ENCODE measurements at places on chromosomes 13 and 19.

DNA sequence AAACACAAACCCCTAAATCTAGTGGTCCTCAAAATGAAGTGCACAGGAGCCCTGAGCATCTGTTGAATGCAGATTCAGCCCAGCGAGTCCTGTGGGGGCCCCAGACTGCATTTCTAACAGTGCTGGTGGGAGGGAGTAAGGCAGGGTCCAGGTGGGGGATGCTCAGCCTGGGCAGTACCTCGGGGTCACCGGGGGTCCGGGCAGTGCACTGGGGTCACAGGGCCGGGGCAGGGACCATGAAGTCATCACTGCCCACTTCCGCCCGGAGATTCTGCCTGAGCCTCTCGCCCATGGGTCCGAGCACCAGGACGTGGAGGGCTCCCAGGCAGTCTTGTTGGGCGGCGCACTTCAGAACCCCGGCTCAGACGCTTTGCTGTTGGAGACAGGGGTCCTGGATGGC is 838 bp upstream of the ATP4B start:
- DNase-seq: no peak

GRCh38 chr13:93309886-93310523 is 83.4 kb downstream of the GPC6 start:
- no peak for DNase-seq

GRCh38 chr13:35722458-35723052 is 246.1 kb upstream of the MAB21L1 start:
- no peak for DNase-seq

- peak; percentile 64 for DNase-seq
Measured at GRCh38 chr13:112928972-112929782, 39.8 kb upstream of the MCF2L start.

DNA sequence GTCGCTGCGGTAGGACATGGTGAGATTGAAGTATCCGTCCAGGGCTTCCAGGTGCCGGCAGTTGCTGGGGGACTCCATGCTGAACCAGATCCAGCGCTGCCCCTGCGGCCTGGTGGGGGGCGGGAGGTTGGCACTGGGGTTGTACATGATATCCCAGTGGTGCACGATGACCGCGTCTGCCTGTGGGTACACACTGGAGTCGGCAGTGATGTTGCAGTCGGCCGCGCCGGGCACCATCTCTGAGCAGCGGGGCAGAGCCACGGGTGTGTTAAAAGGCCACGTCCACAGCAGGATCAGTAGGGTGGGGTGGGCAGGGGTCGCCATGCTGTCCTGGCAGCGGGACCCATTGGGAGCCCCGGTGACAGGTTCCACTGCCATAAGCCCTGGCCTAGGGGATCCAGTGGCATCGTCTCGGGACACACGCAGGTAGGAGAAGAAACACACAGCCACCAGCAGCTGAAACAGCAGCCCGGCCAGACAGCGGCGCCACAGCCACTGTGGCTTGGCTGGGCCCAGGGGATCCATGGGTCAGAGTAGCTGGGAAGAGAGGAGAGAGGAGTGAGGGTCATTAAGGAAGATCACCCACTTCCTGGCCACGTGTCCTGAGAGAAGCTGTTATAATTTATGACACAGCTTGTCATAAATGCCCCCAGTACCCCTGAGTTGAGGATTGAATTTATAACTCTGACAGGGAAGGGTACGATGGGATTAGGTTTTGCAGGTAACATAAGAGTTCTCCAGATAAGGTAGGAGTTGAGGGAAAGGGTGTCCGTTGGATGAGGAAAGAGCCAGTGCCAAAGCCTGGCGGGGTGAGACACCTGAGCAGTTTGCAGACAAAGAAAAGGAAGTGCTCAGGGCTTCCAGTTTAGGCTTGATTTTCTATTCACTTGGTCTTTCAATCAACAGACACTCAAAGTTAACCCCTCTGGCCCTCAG is 2.9 kb downstream of the FUT5 start:
- no peak for DNase-seq

DNA sequence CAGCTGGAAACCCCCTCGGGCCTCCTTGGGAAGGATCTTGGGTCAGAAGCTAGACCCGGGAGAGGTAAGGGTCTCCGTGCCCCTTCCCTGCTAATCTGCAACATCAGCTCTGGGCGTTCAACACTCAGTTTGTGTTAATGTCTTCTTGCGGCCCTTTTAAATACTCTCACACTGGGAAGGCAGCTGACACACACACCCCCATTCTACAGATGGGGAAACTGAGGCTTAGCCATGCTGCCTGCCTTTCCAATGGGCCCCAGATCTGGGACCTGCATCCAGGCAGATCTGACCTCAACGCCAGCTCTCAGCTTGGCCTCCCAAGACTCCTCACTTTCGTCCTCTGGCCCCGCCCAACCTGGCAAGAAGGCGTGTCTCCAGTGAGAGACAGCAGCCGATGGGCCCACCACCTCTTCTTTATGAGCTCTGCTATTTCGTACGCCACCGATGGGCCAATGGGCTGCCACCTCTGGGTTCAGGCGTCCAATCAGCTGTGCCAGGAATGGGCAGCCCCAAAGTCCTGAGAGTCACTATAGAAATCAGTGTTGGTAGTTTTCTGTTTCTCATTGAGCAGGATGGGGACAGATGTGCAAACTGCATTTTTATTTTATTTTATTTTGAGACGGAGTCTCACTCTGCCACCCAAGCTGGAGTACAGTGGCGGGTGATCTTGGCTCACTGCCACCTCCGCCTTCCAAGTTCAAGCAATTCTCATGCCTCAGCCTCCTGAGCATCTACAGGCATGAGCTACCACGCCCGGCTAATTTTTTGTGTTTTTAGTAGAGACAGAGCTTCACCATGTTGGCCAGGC is 43.8 kb downstream of the DNM2 start:
- DNase-seq: peak; percentile 1

GRCh38 chr19:44809577-44810233 is 802 bp downstream of the BCAM start:
- DNase-seq: no peak

GRCh38 chr13:31204592-31204991 is 4.8 kb downstream of the B3GLCT start:
- DNase-seq: no peak

DNA sequence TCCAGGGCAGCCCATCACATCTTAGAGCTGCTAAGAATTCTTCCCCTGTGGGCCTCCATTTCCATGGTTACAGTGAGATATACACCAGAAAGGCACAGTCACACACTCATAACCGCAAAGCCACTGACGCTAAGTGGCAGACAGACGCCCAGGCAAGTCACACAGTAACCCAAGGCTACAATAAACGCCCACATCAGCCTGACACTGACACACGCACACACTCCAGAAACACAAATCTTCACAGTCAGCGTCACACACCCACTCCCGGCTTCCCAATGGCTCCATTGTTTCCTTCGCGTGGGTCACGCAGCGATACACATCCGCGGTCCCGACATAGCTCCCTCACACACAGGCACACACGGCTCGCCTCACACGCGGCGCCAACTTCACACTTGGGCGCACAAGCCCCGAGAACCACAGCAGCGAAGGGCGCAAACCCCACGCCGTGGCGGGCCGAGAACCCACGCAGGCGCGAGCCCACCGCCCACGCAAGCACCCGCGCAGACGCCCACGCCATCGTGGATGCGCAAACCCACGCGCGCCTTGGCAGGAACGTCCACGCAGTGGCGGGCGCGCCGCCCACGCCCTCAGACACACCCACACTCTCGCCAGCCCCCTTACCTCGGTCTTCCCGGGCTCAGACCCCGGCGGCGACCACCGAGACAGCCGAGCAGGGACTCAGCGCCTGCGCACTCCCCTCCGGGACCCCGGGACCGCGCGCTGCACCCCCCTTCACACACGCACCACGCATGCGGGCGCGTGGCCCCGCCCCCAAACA is at the start of gene ZNF667:
Gene ZNF667, minus strand, starts transcription at position 695 of the 778 bp plus-strand sequence. CDS start 14,975 bp downstream, outside the sequence.
- no peak for DNase-seq

DNA sequence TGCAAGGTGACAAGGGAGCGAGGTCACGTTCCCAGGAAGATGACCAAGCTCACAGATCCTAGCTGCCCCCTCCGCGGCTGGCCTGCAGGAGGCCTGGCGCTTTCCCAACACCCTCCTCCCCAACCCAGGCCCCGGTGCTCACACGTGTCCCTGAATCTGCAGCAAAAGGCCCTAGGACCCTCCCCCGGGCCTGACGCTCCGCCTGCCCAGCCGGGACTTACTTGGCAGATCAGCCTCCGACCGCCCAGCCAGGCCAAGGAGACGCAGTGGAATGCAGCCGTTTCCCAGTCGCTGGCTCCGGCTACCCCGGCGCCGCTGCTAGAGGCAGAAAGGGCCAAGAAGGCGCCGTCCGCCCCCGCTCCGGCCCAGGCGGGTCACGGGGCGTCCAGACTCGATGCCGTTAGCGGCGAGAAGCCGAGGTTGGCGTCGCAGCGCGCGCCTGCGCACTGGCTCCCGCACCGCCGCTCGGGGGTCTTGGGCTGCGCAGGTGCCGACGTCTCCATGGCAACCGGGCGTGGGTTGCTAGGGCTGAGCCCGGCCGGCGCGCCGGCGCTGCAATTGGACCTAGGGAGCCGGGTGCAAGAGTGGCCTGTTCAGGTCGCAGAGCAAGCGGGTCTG is at the start of gene PNMA8A:
Gene PNMA8A, minus strand, starts transcription at position 448 of the 618 bp plus-strand sequence. CDS start 528 bp downstream, outside the sequence.
- peak; percentile 95 for DNase-seq

Data from NCI-H1105 (cell line).